Smooth muscle cell of the brain vasculature (primary cell): ENCODE measurements at places on chromosomes 11 and 22.

DNA sequence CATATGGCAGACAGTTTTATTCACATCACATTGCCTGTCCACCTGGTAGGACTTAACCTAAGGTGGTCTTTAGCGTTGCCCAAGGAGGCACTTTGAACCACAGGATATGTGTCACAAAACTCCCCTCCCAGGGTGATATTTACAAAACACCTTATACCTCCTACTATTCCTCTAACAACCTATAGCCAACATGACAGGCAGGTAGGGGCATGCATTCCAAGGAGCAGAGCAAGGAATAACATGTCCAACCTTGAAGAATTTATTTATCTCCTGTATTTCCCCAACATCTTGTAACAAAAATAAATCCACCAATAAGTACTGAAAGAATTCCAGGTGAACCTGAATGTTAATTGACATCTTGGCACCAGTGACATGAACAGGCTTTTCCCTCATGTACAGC, 60.5 kb downstream of the SVIP start:
- no peak for DNase-seq

DNA sequence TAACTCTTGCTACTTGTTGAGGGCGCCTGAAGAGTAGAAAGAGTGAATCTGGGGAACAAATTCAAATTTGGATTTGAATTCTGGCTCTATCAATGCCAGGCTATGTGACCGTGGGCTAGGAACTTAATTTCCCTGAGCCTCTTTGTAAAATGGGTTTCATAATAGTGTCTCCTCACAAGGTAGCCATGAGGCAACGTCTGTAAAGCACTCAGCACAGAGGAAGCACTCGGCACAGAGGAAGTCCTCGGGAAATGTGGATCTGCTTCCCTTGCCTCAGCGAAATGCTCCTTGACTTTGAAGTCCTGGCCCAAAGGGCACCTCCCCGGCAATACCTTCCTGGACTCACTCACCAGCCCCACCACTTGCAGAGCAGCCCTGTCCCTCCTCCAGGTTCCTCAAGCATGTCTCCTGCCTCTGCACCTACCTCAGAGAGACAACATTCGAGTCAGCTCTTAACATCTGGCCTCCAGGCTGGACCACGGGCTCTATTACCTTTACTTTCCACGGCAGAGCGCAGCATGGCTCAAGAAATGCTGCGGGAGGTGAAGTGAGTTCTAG, 17.7 kb downstream of the CD6 start:
- no peak for DNase-seq

DNA sequence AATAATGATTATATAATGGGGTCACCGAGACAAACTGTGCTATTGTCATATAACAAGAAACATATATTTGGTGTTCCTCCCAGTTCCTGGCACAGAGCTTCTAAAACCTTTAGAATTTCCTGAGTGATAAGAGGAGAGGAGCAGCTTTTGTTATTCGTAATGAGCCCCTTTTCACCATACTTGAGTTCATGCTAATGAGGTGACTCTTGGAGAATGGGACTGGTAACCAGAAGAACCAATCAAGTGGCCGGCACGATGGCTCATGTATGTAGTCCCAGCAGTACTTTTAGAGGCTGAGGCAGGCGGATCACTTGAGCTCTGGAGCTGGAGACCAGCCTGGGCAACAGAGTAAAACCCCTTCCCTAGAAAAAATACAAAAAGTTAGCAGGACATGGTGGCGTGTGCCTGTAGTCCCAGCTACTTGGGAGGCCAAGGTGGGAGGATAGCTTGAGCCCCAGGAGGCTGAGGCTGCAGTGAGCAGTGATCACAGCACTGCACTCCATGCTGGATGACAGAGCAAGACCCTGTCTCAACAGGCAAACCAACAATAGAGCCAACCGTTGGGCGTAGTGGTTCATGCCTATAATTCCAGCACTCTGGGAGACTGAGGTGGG, 62.7 kb upstream of the FTH1 start:
- no peak for DNase-seq

GRCh38 chr11:130448416-130449309, at the start of gene ADAMTS15:
ADAMTS15 (plus strand) TSS chr11:130448645; CDS start chr11:130448974, 329 bp downstream.
- DNase-seq: peak; percentile 88

DNA sequence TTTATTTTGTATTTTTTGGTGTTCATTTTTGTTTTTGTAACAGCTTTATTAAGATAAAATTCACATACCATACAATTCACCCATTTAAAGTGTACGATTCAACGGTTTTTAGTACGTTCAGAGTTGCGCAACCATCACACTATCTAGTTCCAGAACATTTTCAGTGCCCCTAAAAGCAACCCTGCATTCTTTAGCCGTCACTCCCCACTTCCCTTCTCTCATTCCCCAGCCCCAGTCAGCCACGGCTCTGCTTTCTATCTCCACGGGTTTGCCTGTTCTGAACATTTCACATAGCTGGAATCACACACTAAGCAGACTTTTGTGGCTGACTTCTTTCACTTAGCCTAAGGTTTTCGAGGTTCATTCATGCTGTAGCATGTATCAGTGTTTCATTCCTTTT, 9.6 kb upstream of the KCNQ1OT1 start:
- no peak for DNase-seq

GRCh38 chr11:79960461-79960860, 519.6 kb upstream of the TENM4 start:
- no peak for DNase-seq

DNA sequence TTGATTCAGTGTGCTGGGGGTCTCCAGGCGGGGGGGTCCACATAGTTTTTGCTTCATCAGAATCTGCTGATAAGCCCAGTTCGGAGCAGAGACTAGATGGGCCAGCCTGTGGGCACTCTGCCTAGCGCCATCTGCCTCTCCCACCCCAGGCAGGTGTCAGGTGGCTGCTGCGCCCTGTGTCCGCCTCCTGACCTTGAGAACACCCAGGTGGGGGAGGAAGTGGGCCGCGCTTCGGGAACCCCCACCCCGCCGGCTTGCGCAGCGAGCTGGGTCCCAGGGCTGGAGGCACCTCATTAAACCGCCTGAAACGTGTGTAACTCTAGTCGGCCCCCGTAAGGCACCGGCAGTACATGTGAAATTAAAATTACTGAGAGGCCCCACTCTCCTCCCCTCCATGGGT, 113.6 kb downstream of the KCNQ1 start:
- DNase-seq: no peak

- no peak for DNase-seq
Observed at GRCh38 chr22:27405672-27406388, 395.7 kb downstream of the MN1 start.

GRCh38 chr11:17541330-17541885, 2.8 kb downstream of the USH1C start:
- no peak for DNase-seq
